ENCODE measurements at places on chromosomes 1 and 21.

DNA sequence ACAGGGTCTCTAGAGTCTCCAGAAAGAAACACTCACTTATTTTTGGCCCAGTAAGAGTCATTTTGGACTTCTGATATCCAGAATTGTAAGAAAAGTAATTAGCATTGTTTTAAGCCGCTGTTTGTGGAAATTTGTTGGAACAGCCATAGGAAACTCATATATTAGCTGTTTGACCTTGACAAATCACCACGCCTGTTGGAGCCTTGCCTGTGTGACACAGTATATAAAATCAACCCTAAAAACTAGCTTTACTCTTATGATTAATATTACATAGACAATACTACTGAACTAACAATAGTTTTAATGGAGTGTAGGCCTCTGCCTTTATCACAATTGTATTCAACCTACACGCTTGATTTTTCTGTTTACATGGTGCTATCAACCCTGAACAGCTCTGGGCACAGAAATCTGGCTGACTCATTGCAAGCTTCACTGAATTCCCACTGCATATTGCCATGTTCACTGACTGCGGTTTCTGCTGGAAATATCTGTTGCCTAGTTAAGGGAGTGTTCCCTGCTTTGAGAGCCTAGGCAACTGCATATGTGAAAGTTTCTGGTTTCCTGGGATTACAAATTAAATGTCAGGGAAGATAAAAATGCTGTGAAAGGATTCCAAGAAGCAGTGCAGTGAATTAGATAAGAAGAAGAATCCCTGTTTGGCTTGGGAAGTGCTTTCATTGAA, 419.5 kb upstream of the DEPDC1 start:
- no peak for DNase-seq

DNA sequence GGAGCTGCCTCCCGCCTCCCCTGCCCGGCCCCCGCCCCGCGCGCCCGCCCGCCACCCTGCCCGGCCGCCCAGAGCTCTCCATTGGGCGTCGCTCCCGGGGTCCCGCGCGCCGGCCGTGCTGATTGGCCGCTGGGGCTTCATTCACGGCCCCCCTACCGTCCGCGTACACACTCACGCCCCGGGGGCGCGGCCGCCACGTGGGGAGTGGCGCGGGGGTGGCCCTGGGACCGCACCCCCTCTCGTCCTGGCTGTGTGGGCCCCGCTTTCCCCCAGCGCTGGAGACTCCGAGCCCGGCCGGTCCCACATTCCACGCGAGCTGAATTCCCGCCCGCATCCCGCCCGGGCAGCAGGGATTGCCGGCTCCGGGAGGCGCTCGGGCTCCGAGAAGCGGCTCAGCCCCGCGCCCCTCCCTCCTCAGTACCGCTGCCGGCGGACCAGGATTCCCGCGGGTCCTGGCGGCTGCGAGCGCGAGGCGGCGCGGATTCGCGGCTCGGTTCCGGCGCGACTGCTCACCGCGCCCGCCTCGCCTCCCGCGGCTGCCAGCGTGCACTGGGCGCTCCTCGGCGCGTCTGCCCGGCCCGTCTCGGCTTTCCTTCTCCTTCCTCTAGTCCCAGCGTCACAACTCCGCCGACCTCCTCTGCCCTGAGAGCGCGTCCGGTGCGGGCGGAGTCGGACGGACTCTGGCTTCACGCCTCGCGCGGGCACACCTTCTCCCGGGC, 450 bp upstream of the POU3F1 start:
- peak; percentile 72 for DNase-seq

- no peak for DNase-seq
Observed at GRCh38 chr1:27338751-27339150, 3.1 kb upstream of the SYTL1 start.

GRCh38 chr1:3530086-3530925, 75.8 kb downstream of the ARHGEF16 start:
- DNase-seq, result peak; percentile 26

DNA sequence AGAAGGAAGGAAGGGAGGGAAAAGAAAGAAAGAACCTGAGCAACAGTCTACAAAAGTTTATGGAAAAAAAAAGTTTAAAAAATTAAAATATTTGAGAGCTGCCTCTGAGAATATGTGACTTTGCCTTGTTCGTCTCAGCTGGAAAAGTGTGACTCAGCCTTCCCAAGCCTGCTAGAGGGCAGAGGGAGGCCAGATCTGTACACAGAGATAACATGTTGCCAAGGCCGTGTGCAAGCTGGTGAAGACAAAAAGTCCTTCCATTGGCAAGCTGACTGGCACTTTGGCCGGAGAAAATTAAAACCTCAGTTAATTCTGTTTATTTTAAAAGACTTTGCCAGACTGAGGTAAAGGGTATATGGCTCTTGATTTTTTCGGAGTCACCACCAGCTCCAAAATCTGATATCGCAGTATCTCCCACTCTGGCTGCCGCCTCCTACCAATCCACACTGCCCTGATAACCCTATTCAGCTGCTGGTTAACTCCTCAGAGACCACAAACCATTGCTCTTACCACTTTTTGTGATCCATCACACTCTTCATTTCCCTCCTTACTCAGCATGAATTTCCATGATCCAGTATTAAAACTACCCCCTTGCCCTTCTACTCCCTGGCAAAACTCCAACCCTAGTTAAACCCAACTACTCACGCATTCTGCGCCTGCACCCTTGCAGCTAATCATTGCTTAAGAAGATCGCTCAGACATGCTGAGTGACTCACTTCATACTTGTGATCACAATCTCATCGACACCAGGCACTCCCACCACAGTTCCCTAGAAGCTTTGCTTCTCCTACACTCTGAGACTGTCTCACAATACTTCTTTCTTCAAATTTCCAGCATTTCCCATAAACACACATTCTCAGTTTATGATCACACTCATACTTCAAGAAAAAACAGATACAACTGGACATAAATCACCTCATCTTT, 5.7 kb upstream of the PPP1R15B start:
- no peak for DNase-seq

GRCh38 chr1:31111290-31111951, 45.9 kb upstream of the PUM1 start:
- no peak for DNase-seq

DNA sequence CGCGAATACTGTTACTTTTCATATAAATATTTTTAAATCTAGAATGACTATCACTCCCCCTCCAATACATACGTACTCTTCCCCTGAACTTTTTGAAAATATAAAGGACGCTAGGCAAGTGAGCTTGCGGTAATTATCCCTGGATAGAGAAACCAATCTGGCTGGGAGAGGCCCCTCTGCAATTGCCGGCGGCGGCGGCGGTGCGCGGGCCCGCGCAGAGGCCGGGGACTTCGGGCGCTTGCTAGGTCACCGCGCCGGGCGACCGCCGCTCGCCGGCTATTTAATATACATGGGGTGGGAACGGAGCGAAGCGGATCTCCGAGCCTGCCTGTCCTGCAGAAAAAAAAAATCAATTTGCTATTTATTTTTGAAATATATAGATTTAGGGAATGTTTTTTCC, 416.3 kb upstream of the ESRRG start:
- no peak for DNase-seq

DNA sequence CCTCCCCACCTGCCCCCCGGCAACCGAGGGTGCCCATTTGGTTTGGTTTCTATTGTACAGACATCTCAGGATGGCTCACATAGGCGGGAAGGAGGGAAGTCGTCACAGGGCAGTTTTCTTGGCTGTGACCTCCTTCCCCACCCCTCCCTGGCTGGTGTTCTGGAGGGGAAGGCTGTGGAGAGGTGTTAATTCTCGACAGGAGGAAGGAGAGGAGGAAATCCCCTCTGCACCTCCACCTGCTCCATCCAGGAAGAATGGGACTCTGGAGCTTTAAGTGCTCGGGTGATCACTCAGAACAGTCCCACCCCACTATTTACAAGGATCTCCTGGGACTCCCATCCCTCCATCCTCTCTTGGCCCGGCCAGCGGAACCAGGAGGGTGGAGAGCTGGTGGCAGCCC, 7.6 kb downstream of the MEX3A start:
- no peak for DNase-seq

DNA sequence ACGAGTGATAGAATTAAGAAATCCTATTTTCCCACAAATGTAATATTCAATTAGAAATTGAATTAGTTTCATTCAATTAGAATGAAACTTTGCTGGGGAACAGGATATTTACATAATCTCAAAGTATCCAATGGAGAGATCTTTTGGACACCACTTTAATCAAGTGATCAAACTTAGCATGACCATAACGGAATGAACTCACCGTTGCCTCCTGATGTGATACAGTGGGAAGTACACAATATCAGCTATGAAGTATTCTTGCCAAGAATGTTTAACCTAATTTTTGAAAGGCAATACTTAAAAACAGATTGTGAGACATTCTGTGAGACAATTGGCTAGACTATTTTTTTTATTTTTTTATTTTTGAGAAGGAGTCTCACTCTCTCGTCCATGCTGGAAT, 16.6 kb downstream of the CDKN2C start:
- no peak for DNase-seq

DNA sequence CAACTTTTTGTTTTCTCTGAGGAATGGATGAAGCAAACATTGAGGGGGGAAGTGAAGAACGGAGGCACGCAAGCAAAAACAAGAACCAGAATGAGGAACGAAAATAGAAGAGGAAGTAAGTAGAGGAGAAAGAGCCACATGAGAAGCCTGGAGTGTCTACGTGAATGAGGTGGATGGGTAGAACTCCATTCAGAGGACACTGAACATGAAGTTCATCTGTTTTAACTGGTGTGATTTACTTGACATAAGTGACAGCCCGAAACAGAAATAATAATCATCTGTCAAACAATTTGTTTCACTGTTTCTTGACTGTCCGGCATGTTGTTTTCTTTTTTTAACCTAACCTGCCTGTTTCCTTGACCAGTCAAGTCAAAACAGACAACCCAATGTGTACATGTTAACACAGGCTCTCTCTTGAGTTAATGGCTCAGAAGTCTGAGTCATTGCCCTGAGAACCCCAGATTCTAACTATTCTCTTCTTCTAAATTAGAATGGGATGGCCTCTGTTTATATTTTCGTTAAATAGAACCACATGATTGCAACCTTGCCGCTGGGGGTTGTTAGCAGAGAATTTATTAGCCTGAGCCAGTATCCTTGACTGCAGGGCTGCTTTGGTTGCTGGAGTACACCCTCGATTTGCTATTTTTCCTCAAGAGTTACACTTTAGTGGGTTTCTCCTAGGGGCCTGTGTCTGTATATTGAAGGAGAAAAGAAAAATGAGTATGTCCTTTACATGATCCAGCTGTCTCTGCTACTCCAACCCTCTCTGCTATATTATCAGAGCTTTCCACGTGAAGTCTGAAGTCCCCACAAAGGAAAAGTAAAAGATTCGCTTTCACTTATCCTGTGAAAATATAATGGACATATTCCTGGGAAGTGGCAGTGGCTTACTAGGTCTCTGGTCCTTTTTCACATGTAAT, 151.7 kb downstream of the ZC3H11B start:
- DNase-seq, result peak; percentile 2

- no peak for DNase-seq
Observed at GRCh38 chr1:53430261-53430660, 28.9 kb upstream of the DMRTB1 start.

DNA sequence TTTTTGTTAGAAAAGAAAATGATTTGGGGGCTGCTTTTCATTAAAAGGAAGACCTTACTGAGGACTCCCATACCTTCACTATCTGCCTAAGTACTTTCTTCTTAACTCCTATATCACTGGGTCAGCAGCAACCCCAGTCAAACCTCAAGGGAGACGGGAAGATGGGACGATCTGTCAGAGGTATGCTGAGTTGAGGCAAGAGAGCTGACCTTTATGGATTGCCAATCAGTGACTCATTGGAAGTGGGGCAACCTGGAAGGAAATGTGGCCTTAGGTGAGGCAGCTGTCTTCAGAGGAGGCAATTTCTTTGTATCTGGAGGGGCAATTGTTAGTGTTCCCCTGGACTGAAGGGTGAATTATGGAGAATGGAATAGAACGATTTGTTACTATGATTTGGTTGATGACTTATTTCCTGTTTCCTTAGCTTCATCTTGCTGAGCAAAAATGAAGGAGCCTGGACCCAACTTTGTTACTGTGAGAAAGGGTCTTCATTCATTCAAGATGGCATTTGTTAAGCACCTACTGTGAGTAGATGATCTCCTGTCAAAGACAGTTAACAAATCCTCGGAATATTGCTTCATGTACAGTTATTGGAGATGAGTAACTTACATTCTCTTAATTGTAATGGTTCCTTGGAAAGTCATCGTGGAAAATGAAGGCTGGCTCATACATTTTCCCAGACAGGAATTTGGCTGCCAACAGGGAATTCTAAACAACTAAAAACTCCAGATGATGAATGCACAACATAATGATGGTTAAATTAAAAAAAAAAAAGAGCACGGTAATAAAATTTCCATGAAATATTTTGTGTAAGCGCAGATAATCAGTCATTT, 134.7 kb upstream of the KCNJ15 start:
- DNase-seq, result no peak

DNA sequence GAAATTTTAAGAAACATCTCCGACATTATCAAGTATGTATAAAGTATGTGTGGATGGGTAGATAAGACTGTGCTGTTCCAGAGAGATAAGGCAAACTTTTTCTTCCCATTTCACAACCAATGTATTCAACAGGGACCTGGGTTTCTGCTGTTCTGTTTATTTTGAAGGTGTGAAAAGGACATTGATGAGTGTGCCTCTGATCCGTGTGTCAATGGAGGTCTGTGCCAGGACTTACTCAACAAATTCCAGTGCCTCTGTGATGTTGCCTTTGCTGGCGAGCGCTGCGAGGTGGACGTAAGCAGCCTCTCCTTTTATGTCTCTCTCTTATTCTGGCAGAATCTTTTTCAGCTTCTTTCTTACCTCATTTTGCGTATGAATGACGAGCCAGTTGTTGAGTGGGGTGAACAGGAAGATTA, 174.0 kb downstream of the CRB1 start:
- DNase-seq, result no peak

DNA sequence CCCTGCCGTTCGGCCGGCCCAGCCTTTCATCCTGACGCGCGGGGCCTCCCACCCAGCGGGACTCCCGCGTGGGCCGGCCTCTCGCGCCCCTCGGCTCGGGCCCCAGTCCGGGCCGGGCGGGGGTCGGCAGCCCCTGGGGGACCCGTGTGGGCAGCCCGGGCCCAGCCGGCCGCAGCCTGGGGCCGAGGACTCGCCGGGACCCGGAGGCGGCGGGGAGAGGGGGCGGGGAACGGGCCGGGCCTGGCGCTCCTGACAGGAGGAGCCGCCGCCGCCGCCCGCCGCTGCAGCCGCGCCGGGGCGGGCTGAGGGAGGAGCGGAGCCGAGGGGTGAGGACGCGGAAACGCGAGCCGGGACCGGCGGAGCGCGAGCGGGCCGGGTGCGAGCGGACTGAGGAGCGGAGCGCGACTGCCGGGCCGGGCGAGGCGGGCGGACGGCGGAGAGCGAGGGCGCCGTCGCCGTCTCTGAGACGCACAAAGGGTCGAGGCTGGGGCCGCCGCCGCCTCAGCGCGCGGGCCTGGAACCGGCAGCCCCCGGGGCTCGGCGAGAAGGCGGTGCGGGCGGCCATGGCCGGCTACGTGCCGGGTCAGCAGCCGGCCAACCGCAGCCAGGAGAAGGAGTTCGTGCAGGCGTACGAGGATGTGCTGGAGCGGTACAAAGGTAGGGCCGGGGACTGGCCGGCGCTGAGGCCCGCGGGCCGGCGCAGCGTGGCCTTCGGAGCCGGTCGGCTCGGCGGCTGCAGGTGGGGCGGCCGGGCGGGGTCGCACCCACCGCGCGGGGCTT, 79.1 kb downstream of the NDUFS5 start:
- peak; percentile 33 for DNase-seq
